ENCODE measurements at places on chromosomes 2 and 18.

- no peak for DNase-seq
Observed at GRCh38 chr18:5318061-5318700, 22.7 kb upstream of the ZBTB14 start.

DNA sequence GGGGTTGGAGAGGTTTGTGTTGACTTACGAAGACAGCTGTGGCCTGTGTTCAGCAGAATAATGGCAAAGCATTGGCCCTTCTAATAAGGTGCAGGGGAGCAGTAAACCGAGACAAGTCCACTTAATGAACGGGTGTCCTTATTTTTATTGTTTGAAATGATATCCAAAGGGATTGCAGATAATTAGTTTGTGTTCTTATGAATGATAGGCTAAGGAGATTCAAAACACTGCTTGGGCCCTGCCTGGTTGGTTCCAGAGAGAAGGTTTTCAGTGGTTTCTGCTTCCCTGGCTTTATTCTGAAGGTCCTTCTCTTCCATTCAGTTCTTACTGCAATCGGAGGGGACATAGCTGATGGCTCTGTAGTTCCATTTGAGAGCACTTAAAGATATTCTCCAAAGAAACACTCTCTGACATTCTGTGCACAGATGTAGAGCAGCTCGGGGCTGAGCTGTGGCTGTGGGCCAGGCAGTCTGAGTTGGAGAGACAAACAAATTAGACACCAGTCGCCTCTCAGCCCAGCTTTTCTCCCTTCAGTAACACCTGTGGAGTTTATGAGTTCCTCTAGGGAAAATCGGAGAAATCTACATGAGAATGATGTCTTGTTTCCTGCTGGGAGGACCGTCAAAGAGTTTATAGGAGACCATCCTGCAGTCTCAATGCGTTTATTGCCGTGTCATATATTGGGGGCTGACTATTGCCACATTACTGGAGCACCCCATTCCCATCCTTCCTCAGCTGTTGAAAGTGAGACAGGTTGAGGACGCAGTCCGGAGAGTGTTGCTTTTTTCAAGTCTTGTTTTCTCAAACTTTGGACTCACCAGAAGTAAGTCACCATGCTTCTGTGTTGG is 6.5 kb downstream of the GREB1 start:
- DNase-seq, result peak; percentile 31

DNA sequence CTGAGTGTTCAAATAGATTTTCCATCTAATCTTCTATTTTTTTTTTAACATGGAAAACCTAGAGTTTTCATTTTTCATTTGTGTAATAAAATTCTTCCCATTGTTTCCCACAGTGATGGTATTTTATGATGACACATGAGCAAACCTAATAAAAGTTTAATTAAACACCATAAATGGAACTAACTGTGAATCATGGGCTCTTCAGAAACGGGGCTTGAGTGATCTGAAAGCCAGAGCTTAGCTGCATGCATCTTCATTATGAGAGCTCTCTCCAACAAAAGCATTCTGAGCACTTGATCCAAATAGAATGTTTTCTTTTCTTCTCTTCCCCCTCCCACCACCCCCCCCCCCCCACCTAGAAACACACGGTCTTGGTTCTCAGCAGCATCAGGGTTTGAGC is 82.1 kb upstream of the REV1 start:
- DNase-seq, result no peak

- DNase-seq, result peak; percentile 48
Observed at GRCh38 chr2:233026198-233026813, 6.2 kb upstream of the NEU2 start.

GRCh38 chr2:185384822-185385560 is 353.6 kb upstream of the FSIP2 start:
- no peak for DNase-seq

DNA sequence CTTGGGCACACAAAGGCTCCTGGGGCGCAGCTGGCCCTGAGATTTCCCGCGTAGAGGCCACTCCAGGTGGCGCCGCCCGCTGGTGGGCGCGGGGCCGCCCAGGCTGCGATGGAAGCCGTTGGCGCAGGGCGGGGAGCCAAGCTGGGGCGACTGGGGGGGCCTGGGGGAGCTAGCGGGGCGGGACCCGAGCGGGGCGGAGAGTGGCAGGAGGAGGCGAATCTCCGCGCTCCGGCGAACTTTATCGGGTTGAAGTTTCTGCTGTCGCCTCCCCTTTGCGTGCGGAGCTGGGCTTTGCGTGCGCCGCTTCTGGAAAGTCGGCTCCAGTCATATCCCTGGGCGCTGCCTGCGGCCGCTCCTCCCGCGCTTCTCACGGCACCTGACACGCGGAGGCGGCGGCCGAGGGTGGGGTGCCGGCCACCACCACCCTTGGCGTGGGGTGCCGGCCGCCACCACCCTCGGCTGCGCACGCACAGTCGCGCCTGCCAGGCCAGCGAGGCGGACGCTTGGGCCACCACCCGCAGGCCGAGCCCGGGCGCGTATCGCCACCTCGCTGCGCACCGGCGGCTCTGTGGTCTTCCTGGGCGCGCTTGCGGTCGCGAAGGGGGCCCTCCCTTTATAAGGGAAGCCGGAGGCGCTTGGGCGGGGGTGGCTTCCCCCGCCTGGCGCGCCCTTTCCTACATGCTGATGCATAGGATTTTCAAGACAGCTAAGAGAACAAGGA is 919 bp upstream of the CYP1B1 start:
- DNase-seq, result peak; percentile 96

DNA sequence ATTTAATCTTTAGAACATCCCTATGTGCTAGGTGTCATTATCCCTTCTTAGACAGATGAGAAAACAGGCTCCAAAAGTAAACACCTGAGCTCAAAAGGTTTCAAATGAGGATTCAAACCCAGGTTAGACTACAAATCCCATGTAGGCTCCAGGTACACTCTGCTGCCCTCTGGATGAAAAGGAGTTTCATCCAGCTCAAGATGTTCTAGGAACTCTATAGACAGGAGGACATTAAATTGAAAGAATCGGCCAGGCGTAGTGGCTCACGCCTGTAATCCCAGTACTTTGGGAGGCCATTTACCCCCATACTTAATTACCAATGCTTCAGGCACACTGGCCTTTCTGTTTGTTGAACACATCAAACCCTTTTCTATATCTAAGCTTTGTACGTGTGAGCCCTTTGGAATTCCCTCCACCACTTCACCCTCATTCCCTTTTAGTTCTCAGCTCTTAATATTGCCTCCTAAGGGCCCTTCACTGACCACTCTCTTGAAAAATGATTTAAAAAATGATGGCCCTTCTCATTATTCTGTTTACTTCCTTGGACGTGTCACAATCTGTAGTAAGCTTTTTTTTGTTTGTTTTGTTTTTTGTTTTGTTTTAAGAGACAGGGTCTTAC is 10.7 kb downstream of the SLC25A12 start:
- no peak for DNase-seq

DNA sequence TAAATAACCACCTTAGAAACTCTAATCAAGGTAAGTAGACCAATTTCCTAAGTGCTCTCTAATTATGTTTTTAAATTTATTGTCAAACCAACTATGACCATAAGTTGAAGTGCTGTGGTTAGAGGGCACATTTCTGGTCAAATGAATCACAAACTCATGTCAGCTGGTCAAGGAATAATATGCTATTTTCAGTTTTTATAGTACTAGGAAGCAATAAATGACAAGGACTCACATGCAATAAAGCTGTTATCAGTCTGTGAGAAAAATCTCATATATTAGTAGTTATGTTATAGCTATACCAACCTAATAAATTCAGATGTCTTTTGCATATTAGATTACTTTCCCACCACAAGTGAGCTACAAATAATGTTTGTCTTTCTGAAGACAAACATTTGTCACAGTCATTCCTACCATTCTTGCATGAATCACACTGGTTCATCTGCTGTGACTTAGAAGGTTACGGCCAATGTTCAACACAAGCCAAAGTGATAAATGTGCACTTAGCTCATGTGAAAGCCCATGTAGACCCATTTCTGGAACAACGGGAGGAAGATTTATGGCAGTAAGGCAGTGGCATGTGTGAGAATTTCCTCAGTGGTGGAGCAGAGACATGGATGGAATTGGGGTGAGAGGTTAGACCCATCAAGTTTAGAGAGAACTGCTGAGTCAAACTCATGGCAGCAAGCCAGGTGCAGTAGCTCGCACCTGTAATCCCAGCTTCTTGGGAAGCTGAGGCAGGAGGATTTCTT is 27.4 kb upstream of the CCNYL1 start:
- peak; percentile 79 for DNase-seq

- DNase-seq, result no peak
Observed at GRCh38 chr2:239109928-239110545, 262.2 kb downstream of the TWIST2 start.

DNA sequence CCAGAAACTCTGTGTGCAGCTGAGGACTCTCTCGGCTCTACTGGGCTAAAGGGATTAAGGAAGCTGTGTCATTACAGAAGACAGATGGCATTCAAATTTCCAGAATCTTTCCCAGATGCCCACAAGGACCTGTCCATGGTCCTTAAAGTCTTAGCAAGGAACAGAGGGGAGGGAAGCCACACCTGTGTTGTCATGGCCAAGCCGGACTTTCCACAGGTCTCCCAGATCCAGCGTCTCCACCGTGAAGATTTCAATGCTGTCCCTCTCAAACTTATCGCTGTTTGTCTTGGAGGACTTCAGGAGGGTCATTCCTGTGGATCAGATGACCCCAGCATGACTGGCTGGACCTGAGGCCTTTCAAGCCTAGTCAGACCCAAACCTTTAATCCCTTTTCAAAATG is 114.5 kb downstream of the LOXHD1 start:
- DNase-seq, result peak; percentile 6

DNA sequence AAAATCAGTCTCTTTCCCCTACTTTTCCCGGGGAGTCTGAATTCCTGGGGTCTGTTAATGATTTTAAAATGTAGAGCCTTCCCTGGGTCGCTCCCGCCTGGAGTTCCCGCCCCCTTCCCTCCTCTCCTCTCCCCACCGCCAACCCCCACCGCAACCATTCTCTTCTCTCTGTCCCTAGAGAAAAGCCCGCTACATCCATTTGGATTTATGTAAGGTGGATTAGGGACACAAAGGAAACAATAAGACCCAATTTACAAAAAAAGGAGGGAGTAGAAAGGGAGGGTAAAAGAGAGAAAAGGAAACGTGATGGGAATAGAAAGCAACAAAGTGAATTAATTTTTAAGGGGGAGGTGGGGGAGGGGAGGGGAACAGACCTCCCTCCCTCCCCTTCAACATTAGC is 2.2 kb downstream of the EPHA4 start:
- no peak for DNase-seq

- no peak for DNase-seq
Observed at GRCh38 chr2:69518841-69519240, 81.6 kb upstream of the NFU1 start.

DNA sequence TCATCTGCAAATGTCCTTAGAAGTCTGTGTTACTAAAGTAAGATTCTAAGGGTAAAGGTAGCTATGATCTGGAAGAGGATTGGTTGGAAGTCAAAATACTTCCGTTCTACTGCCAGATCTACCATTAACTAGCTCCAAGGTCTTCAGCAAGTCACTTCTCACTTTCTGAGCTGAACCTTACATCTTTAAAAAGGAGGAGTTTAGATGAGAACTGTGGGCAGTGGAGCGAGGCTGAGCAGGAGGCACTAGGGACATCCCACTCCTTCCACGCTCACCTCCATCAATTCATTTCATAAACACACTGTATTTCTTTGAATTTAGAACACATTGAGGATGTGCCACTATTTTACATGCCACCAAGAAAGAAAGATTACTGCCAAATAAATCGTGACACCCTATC is 143.0 kb downstream of the ABCA12 start:
- no peak for DNase-seq

- no peak for DNase-seq
Observed at GRCh38 chr18:46352520-46353250, 248.5 kb downstream of the HAUS1 start.

GRCh38 chr2:156435396-156435717 is 822 bp upstream of the GPD2 start:
- no peak for DNase-seq

DNA sequence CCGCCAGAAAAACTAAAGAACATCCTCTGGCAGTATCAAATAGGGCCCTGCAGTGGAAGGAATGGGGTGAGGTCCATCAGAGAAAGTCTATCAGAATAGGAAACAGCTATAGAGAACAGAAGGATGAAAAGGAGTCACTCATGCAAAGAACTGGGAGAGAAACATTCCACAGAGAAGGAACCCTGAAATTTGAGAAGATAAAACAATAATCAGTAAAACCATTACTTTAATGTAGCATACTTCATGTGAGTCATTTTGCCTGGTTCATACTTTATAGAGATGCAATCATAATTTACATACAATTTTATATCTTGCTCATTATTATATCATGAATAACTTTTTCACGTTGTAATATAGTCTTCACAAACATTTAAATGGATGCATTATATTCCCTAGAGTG is 402.2 kb downstream of the NCKAP5 start:
- DNase-seq, result no peak

DNA sequence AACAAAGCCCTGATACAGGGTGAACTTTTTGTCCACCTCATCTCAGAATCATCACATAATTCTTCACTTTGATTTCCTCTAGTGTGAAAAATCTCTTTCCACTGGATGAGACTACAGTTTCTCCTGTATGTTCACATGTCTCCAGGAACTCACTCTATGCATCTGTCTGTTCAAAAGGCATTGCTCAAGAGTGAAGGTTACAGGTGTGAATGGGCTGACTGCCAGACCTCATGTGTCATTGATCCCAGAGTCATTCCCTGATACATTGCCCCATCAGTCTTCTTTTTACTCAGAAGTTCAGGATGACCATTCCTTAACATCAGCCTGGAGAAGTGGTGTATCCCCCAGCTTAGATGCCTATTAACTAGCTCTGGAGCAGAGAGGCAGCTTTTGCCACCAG is 4.4 kb upstream of the DSC3 start:
- DNase-seq, result no peak

- DNase-seq, result no peak
Observed at GRCh38 chr2:96256611-96257113, 9.1 kb downstream of the TMEM127 start.

DNA sequence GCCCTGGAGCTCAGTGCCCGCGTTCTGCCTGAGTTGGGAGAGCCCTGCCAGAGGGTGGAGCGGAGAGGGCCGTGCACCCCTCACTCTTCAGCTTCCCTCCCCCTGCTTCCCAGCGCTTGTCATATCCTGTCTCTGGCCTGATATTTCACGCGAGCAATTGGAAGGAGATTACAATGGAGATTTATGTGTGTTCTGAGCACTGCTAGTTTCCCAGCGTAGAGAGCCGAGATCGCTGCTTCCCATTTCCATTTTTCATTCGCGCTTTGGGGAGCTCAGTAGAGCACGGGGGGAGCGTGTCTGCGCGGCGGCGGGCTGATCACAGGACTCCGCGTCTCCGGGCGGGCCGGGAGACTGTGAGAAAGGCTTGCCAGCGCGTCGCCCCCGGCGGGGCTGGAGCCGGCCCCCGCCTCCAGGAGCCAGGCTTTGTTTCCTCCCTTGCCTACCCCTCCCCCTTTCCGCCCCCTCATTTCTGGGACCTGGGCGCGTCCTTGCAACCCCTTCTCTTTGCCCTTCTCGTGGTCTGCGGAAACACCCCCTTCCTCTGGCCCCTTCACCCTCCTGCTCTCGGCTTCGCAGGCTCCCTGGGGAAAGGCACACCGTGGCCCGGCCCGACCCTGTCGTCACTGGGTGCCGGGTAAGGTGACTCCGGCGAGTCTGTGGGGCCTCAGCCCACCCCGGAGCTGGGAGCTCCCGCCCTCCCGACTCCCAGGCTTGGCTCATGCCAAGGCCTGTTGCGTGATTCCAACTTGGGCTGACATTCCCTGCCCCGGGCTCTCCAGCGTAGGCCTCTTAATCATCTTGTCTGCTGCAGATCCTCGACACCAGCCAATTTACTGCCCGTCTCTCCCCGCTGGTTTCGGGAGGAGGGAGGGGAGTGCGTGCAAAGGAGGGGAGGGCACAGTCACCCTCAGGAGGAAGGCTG is 5.8 kb downstream of the DLX2 start:
- DNase-seq, result peak; percentile 81

All from foreskin fibroblast (primary cell).